NCI-H2081 treated with DMSO at 0.1 percent for 48 hours (cell line): ENCODE measurements at places on chromosomes 4 and X.

- no peak for DNase-seq
Measured at GRCh38 chr4:164748375-164748774, 5.6 kb upstream of the SMIM31 start.

DNA sequence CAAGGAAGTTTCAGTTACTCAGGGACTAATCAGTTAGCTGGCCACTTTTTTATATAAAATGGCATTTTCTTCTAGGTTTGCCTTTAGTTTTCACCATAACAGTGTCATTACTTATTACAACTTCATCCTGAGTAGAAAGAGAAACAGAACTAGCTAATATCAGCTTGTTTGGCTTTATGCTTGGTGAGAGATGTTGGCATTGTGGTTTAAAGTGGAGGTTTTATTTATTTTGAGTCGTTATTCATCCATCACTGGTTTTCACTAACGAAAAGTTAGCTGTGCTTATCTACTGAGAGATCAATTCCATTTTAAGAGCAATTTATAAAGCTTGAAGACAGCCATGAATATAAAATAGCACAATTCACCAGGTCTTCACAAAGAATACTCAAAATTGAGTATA is 714.5 kb downstream of the GRID2 start:
- DNase-seq: no peak

DNA sequence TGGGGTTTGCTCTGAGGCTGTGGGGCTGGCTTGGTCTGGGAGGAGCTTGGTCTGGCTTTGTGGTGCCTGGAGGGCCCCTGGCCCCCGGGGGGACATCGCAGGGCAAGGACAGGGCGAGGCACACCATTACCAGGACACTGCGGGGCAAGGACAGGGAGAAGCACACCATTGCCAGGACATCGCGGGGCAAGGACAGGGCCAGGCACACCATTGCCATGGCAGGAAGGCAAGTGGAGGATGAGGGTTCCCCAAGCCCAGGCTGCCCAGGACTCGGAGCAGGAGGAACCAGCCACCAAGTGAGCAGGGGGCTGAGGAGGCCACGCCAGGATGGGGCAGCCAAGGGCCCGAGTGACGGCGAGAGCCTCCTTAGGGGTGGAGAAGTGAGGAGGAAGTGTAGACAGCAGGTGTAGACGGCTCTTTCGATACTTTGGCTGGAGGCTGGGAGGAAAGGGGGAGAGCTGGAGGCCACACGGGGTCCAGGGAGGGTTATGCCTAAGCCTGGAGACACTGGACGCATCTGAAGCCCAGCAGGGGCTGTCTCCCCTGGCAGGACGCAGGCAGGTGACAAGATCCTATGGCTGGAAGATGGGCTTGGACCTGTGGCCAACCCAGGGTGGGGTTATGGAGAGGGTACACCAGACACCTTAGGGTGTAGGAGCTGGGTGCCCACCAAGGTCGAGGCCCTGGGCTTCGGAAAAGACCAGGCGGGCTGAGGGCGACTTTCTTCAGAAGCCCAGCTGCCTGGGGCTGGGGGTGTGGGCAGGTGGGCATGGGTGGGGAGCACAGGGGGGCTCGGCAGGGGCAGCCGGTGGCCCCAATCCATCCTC is 7.3 kb downstream of the NKX1-1 start:
- no peak for DNase-seq

- DNase-seq: no peak
Measured at GRCh38 chrX:38452603-38453002, 100.2 kb downstream of the OTC start.

DNA sequence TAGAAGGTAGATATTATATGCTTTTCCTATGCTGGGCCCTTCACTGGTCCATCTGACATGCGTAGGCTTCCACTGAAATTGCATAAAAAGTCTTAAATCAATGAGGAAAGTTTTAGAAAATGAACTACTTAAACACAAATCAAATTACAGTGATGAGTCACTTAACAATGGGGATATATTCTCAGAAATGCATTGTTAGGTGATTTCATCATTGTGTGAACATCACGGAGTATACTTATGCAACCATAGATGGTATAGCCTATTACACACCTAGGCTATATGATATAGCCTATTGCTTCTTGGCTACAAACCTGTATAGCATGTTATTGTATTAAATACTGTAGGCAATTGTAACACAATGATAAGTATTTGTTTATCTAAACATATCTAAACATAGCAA is 10.3 kb downstream of the STAP1 start:
- no peak for DNase-seq

DNA sequence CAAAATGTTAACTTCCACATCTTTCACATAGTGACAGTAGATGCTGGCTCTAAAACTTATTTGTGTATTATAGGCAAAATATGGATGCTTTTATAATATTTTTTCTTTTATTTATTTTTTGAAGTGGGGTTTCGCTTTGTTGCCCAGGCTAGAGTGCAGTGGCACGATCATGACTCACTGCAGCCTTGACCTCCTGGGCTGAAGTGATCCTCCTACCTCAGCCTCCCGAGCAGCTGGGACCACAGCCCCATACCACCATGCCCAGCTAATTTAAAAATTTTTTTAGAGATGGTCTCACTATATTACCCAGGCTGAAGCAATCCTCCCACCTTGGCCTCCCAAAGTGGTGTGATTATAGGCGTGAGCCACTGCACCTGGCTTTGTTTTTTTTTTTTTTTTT is 48.6 kb downstream of the ZFX start:
- no peak for DNase-seq

- DNase-seq: no peak
Measured at GRCh38 chr4:704971-705277, 708 bp upstream of the PCGF3 start.

DNA sequence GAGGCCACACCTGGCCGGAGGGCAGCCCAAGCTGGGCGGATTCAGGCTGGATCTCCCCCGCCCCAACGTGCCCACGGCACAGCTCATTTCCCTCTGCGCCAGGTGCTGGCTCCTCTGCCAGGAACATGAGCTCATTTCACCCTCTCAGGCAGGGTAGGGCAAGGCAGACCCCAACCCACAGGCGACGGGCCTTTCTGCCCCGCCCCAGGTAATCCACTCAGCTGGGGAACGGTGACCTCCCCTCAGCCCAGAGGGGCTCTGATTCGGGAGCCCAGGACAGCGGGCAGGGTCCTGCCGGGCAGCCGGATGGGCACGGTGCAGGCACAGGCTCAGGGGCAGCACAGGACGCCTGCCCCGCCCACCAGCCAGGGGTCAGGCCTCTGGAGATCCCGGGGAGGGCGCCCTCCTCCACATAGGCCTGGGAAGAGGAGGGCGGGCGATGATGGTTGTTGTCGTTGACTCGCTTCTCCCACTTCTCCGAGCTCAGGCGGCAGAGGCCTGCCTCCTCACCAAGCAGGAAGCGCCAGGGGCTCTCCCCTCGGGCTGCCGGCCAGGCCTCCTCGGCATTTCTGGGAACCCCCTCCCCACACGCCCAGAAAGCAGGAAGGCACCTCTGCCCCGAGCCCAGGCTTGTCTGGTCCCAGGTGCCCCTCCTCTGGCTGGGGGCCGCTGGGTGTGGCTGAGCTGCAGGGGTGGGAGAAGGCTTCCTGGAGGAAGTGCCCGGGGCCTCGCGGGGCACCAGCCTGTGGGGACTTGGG is 31.1 kb downstream of the TACC3 start:
- DNase-seq: no peak
